ENCODE measurements at places on chromosomes 5 and 9.

DNA sequence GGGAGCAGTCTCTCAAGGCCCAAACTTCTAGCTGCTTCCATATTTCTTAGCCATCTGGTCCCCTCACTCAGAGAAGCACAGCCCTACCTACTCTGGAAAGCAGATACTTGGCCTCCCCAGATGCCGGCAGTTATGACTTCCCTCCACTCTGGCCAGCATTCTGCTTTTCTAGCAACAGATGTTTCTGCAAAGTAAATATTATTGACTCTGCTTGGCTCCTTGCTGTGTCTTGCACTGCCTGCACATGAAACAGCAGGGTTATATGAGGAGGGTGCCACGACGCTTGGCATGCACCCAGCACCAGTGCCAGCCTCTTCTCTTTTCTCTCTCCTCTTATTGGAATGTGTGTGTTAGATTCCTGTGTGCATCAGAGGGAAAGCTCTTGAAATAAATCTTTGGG, 99.7 kb downstream of the ARHGAP26 start:
- DNase-seq, result no peak

GRCh38 chr5:133957080-133957479, 11.3 kb downstream of the C5orf15 start:
- DNase-seq, result no peak

GRCh38 chr5:81842795-81843398, 92.0 kb upstream of the SSBP2 start:
- DNase-seq, result no peak

- no peak for DNase-seq
Observed at GRCh38 chr5:120765189-120765588, 301.1 kb downstream of the PRR16 start.

DNA sequence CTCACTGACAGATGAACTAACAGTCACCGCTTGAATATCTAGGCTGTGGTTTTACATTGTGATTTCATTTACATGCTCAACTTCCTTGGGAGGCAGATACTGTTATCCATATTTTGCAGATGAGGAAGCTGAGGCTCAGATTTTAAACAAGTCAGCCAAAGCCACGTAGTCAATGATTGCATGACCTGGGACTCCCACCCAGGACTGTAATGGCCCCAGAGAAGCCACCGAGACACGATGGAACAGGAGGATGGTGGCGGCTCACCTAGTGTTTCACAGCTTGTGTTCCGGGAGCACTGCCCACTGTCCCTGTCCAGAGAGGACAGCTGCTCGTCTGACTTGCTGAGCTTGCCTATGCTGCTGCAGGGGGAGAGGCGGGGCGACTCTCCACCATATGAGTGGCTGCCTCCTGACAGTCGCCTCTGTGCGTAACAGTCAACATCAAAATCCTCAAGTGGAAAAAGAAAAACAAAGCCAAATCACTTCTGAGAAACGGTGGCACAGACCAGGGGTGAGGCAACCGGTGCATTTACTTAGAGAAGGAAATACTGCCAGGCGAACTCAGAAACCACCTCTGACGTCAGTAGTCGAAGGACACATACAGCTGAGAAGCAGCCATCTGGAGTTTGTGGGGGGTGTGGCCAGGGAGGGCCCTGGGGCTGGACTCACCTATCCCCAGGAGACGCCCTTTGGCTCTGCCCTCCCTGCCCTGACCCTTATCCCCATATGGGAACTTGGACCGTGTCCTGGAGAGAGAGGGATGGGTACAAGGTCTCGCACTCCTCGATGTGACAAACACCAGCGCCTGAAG, 82.5 kb downstream of the PRRT1B start:
- no peak for DNase-seq

Measured in amniotic stem cell (primary cell).